ENCODE measurements at places on chromosomes 16 and 17. TPM values are rescaled to one million over a fixed set of nuclear protein-coding genes. Genes with fewer than 3 reads are reported as not detected.

Gene CD79B
- total RNA-seq, result 11.4 TPM

Gene PDILT
- not detected for total RNA-seq

Gene SLC47A1
- total RNA-seq, result 26.0 TPM

Gene TBKBP1
- 10.1 TPM for total RNA-seq

Gene PABPN1L
- total RNA-seq, result not detected

Gene FA2H
- total RNA-seq, result 4.2 TPM

Gene CCL5
- total RNA-seq, result 10.3 TPM

All from kidney (tissue), 22 donors.